ENCODE measurements at places on chromosomes 4 and X. TPM values are rescaled to one million over a fixed set of nuclear protein-coding genes. Genes with fewer than 3 reads are reported as not detected.

DNA sequence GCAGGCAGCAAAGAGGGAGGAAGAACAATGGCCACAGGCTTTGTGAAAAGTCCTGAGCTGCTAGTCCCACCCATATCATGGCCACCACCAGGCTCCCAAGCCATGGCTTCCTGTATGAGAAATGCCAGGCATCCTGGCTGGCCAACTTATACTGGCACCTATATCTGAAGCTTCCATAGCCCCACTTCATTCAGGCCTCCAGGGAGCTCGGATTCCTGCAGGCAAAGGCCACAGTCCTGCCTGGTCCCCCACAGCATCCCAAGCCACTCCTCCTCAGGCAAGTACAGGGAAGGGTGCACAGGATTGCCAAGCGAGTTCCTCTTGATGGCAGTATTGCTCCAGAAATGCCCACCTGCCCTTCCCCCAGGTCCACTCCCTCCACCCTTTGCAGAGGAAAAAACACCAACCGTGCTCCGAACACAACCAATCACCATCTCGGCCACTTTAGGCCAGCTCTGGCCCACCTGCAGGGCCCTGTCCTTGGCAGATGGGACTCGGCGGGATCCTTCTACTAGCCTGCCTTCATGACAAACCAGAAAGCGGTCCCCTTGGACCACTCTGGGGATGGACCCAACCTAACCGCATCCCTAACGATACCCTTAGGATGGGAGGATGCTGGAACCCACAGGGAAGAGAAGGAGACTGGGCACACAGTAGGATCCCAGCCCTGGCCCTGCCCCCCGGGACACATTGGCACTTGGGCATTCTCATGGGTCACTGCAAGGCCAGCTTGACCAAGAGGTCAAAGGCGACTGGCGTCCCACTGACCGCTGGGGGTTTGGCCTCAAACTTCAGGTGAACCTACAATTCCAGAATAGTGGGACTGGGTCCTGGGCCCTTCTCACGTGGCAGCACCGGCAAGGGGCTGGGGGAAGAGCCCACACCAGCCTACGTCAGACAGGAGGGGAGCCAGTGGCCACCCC lies 220.4 kb upstream of the AGTR2 start:
- H3K4me3 ChIP-seq: no peak overlapping the region
- H3K27me3 ChIP-seq: no peaks in the 10 kb centered on the region
- no peak for DNase-seq
- H3K36me3 ChIP-seq: no peaks in the 10 kb centered on the region
- H3K27ac ChIP-seq: no peak overlapping the region

DNA sequence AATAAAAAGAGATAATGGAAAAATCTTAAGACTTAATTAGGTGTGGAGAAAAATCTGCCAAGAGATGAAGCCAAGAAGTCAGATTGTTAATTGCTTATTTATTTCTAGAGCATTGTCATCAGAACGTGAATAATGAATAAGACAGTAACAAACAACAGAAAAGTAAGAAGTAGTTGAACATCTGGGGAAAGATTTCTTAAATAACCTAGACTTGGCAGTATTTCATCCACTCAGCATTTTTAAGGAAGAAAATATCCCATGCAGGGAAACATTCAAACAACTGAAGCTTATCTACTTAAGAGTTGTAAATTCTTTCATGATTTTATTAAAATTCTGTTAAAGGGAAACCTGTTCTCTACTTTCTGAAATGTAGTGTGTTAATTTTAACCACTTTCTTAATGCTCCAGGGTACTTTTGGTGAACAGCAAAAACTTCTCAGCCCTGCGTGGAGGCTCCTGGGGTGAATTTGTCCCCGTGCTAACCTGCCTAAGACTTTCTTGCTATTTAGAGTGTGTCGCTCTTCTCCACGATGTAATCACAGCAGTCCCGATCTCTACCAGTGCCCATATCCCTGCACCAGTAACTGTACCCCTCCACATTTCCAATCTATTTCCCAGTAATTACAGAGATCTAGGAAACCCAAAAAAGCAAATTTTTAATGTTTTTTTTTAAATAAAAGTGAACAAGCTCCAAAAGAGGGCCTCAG lies 124.6 kb downstream of the CORIN start:
- no peak overlapping the region for H3K4me3 ChIP-seq
- H3K27ac ChIP-seq: no peak overlapping the region

DNA sequence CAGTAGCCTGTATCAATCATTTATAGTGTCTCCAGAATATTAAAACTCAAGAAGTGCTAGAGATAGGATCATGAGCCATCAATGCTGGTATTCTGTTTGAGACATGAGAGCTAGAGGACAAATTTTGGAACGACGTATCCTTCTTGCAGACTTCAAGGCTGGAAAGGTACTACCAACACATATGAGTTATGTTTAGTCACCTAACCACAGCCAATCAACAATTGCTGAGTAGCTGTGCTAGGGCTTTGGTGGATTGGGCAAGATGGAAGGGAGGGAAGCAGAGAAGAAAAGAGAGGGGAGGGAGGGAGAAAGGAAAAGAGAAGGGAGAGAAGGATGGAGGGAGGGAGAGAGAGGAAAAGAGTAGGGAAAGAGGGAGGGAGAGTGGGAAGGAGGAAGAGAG lies 21.6 kb upstream of the RAI2 start:
- H3K4me1 ChIP-seq: no peaks in the 10 kb centered on the region
- no peaks in the 10 kb centered on the region for H3K27me3 ChIP-seq
- DNase-seq: no peak
- H3K4me3 ChIP-seq: no peak overlapping the region
- H3K36me3 ChIP-seq: no peaks in the 10 kb centered on the region
- H3K27ac ChIP-seq: no peak overlapping the region

The CDX4 gene
- total RNA-seq: not detected

- H3K4me3 ChIP-seq: no peak overlapping the region
- no peak overlapping the region for H3K27ac ChIP-seq
- DNase-seq: no peak
- H3K4me1 ChIP-seq: peaks cover 4% of the 10 kb centered on the region
- H3K27me3 ChIP-seq: no peaks in the 10 kb centered on the region
These were observed 448.7 kb upstream of the FAM241A start for GRCh38 chr4:111696505-111696904.

DNA sequence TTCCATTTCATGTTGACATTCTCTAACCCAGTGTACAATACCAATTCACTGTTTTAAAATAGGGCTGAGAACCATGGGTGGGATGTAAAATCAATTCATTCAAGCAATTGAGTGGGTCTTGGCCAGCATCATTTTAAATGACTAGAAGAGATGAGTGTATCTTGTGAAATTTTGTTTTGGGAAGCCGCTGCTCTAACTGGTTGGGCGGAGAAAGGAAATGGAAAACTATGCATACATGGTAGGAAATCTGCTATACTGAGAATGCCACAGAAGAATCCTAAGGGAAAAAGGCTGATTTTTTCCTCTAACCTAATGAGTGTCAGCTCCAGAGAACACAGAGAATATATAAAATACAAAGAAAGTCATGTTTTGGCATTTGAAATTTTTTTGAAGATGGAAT lies 54.8 kb upstream of the DCLK2 start:
- no peaks in the 10 kb centered on the region for H3K36me3 ChIP-seq
- DNase-seq: no peak
- H3K4me1 ChIP-seq: no peaks in the 10 kb centered on the region
- H3K27me3 ChIP-seq: no peaks in the 10 kb centered on the region
- H3K4me3 ChIP-seq: no peak overlapping the region

DNA sequence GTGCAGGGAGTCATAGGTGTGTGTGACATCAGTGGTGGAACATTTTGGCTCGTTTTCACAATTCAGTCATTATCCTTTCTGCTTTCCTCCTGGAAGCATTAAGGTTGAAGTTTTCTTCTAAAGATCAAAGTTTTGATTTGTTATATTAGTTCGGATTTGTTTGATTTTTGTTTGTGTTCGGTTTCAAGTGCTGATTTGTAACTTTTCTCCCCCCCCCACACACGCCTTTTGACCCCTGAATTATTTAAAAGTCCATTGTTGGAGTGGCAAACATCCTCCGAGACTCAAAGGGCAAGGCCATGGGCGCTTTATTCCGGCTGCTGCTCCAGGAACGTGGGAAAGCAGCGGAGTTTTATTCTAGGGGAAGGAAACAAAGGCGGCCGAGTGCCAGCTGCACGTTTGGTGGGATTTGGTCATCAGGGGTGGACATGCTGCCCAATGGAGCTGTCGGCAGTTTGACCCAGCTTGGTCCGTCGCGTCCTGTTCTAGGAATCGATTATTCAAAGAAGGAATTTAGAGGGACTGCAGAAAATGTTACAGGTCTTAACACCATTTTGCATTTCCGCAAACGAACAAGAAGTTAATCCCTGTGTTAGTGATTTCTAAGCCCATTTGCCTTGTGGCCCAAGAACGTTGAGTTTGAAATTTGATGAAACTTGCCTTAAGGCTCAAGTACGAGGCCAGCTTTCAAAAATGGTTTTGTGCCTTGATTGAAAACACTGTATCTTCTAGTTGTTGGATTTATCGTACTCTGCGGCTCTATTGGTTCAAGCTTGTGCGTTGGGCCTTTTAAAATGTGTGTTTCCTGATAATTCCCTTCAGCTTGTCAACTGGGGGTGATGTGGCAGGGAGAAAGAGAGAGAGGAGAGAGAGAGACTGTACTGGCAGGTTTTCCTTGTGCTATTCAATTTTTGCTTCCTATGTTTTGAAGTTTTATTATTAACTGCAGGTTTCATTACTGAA lies 565 bp upstream of the ZNF41 start:
- H3K27me3 ChIP-seq: no peaks in the 10 kb centered on the region
- peak; percentile 20 for DNase-seq
- peaks cover 6% of the 10 kb centered on the region for H3K4me1 ChIP-seq
- H3K36me3 ChIP-seq: no peaks in the 10 kb centered on the region
- H3K4me3 ChIP-seq: peak overlapping the region; percentile 69

DNA sequence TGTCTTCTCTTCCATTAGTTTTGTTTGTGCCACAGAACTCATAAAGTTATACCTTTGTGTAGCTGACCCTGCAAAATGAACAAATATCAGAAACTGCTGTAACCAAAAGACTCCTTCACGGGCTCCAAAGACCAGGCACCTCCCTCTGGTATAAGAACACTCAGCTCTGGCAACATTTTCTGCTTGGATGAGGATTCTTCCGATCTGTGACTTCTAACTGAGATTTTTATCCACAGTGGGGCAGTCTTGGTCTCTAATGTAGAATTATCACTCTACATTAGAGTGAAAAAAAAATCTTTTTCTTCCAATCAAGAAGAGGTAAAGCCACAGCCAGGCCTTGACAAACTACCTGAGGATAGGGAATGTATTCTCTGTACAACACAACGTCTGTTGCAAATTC lies 38.5 kb upstream of the PRSS48 start:
- no peak overlapping the region for H3K4me3 ChIP-seq
- no peaks in the 10 kb centered on the region for H3K36me3 ChIP-seq
- DNase-seq: peak; percentile 20
- no peaks in the 10 kb centered on the region for H3K27me3 ChIP-seq
- H3K27ac ChIP-seq: no peak overlapping the region
- no peaks in the 10 kb centered on the region for H3K4me1 ChIP-seq

The XK gene
- total RNA-seq: 2.9 TPM

The CLDN2 gene
- total RNA-seq: 3.9 TPM

The MID2 gene
- total RNA-seq: 17.0 TPM

The F8A2 gene
- total RNA-seq: not detected

DNA sequence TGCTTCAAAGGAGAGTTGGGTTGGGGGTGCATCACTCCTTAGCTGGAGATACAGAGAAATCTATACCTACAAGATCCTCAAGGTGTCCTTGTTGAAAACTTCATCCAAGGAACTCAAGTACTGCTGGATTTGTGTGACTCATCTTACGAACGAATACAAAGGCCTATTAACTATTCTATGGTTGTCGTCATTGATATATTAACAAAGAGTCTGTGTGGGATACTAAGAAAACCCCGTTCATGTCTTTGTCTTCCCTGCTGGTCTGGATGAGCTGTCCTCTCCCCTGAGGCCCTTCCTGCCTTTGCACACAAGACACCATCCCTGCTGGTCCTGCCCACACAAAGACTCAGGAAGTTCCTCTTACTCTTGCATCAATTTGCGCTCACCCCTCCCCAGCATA lies 54.9 kb upstream of the IRF2 start:
- no peaks in the 10 kb centered on the region for H3K27me3 ChIP-seq
- no peaks in the 10 kb centered on the region for H3K36me3 ChIP-seq
- no peak overlapping the region for H3K4me3 ChIP-seq
- H3K4me1 ChIP-seq: no peaks in the 10 kb centered on the region
- no peak for DNase-seq

GRCh38 chrX:112067601-112068000 lies 15.0 kb downstream of the TRPC5 start:
- H3K27me3 ChIP-seq: no peaks in the 10 kb centered on the region
- H3K36me3 ChIP-seq: no peaks in the 10 kb centered on the region
- no peaks in the 10 kb centered on the region for H3K4me1 ChIP-seq
- no peak for DNase-seq

The FAM53A gene
- total RNA-seq: 5.2 TPM

The NPNT gene
- 198 TPM for total RNA-seq

GRCh38 chr4:24477919-24478318 lies 106.4 kb downstream of the DHX15 start:
- no peaks in the 10 kb centered on the region for H3K36me3 ChIP-seq
- peaks cover 6% of the 10 kb centered on the region for H3K27me3 ChIP-seq
- no peaks in the 10 kb centered on the region for H3K4me1 ChIP-seq
- no peak overlapping the region for H3K27ac ChIP-seq
- DNase-seq: peak; percentile 67

The RENBP gene
- total RNA-seq: 22.8 TPM

The VCX gene
- not detected for total RNA-seq

- DNase-seq: no peak
- H3K4me1 ChIP-seq: no peaks in the 10 kb centered on the region
- no peak overlapping the region for H3K27ac ChIP-seq
- H3K27me3 ChIP-seq: no peaks in the 10 kb centered on the region
These were observed 322.6 kb upstream of the MAOA start for GRCh38 chrX:43333543-43333942.
